Stimulated activated CD8-positive, alpha-beta memory T cell treated with anti-CD3 and anti-CD28 coated beads, Interleukin-12 subunit alpha, Interleukin-12 subunit beta, amount 100 ng/mL, for 1 hour (primary cell): ENCODE measurements at places on chromosomes 12 and 14.

DNA sequence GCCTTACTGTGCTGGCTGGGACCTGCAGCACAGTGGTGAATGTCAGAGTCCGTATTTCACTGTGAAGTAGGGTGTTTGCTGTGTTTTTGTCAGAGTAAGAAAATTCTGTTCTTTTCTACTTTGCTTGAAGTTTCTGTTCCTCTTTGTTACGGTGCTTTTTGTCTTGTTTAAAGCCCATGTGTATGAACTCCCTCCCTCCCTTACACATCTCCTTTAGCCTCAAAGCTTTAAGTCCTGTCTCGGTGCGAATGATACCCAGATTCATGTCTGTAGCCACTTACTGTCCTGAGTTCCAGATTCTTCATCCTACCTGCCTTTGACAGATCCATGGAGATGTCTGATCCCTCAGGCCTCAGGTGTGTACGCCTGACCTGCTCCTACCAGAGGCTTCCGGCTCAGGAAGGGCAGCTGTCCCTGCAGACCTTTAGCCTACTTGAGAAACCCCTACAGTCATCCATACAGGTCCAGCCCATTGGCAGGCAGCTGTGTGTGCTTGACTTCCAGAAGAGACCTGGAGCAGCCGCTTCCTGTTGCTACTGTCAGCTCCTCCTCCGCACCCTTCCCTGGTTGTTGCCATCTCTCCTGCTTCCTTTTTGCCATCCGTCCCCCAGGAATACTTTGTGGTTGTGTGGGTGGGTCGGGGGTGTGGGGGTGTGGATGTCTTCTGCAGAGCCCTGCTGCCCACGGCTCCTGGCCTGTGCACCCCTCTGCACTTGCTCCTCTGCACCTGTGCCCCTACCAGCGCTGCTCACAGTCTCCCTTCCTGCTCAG lies 72.9 kb downstream of the DDX51 start:
- no peak for DNase-seq

GRCh38 chr14:53888535-53889386 lies 67.9 kb downstream of the BMP4 start:
- DNase-seq, result no peak

- no peak for DNase-seq
Measured at GRCh38 chr12:101566318-101566717, 28.5 kb upstream of the MYBPC1 start.

DNA sequence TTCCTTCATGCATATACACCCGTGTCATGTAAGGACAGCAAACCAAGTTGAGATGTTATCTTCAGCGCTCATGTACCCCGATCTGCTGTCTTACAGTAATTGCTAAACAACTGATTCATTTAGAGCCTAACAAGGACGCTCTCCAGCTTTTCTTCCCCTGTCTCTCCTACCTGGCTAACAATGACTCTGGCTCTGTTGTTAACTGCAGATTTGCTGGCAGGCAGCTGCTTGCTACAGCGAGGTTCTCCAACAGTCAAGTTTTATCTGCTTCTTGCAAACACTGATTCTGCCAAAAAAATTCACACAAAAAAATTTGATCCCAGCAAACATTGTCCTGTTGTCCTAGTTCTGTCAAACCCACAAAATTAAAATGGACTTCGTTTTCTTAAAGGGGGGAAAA lies 101.6 kb downstream of the OTX2 start:
- DNase-seq, result no peak

GRCh38 chr12:26935636-26936378 lies 2.0 kb downstream of the INTS13 start:
- DNase-seq, result no peak

DNA sequence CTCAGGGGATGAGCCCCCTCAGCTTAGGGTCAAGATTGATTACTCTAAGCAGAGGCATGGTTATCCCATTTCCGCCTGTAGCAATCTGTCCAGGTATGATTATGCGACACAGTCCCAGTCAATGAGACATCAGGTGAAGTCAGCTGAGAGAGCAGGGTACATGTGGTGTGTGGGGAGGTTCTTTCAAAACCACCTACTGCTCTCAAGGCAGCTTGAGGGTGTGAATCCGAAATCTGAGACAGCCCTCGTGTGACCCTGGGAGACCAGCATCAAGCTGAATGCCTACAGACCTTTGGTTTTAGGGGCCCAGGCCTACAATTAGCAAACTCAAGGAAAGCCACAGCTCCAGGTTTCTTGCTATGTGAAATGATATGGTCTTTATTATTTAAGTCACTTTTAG lies 275.7 kb downstream of the ITPR2 start:
- no peak for DNase-seq

DNA sequence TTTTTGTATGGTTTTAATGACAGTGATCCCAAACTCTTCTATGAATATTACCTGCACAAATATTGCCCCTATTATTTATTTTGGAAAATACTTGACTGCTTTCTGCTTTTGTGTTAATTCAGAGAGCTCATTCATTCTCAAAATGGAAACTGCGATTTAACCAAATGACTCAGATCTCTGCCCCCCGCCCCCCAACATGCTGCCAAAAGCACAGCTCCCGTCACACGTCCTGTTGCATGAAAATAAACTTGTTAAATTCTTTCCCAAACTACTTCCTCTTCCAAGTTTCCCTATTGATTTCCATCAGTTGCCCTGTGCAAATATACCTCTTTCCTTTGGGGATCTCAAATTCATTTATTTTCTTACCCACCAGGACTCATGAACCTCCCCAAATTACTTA lies 18.0 kb upstream of the NRDE2 start:
- no peak for DNase-seq

DNA sequence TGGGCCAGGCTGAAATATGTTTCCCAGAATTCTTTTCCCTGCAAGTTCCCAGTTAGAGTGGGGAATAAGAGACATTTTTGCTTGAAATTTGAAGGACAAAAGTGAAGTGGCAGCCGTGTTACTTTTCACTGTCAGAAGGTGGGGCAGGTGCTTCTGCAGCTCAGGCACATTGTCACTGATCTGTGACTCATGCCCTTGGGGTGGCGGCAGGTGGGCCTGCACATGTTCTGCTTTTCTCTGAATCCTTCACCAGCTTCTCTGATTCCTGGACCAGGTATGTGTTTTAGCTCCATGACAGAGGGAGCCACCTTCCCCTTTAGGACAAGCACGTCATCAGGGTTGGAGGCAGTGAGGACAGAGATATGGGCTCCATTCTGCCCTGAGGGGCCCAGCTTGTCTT lies 11.7 kb upstream of the KCNA5 start:
- no peak for DNase-seq

DNA sequence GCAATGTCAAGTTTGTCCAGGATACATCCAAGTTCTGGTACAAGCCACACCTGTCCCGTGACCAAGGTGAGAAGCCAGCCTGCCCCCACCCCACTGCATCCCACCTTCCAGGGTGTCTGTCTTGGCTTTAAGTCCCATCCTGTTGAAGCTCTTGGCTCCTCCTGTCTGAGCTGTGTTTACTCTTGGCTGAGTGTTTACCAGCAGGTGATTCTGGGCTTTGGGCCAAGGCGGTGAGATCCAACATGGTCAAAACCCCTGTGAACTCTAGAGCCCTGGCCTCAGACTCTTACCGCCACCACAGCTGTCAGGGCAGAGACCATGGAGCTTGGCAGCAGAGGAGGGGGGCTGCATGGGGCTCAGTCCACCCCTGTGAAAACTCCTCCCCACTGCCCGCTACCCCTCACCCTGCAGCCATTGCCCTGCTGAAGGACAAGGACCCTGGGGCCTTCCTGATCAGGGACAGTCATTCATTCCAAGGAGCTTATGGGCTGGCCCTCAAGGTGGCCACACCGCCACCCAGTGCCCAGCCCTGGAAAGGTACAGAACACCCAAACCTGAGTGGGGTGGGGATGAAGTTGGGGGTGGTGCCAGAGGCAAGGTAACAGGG lies 11.6 kb downstream of the TNS2 start:
- no peak for DNase-seq

DNA sequence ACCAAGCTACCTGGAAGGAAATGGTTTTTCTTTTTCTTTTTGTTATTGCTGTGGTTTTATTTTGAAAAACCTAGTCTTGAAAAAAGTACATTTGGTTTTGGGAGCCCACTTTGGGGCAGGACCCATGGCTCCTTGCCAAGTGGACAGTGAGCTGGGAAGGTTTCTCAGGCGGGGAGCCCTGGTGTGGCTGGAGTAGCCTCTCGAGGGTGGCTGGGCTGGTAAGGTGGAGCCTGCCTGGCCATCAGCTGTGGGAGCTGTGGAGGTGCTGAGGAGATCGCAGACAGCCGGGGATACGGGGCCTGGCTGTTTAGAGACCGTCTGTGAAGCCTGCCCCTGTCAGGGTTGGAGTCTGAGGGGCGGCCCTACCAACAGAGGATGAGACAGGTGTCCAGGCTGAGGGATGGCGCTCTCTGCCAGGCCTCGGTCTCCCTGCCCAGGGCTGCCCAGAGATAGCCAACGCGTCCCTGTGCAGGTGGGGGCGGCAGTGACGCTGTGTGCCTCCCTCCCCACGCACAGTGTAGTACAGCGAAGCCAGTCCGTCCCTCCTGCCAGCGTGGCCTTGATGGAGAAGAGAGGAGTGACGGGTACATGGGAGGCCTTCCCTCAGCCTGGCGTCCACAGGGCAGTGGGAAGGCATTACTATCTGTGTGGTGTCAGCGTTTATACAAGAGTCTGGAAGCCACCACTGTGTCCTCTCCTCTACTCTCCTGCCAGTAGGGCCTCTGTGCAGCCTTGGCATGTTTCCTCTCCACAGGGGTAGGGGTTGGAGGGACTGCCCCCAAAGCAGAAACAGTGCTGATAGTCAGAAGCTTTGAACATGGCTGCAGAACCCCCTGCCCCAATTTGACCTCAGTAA lies 5.9 kb downstream of the RIN3 start:
- DNase-seq, result no peak

DNA sequence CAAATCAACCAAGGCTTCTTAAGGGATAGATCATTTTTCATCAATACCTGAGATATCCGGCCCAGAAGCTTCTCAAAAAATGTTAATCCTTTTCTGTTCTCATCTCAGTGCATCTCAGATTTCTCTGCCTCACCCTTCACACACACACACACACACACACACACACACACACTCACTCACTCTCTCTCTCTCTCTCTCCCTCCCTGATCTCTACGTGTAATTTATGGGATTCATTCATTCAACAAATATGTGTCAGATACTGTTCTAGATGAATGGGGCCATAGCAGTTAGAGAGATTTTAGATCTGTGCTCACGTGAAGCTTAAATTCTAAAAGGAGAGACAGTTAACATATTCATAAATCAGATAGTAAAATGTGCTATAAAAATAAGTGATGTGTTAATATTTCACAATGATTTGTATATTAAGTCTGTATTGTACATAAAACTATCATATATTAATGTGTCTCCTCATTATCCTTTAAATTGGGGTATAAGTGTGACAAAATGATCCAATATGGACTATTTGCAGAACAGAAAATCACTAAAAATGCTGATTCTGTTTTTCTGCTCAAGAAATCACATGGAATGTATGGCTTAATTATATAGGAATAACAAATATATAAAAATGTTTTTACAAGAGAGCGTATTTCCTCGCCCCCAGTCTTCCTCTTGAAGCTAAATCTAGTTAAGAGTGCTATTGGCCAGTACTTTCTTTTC lies 7.3 kb upstream of the FRMD6 start:
- DNase-seq, result no peak

GRCh38 chr12:52614381-52615207 lies 3.8 kb downstream of the KRT73 start:
- DNase-seq, result no peak

GRCh38 chr12:9646794-9647781 lies 22.4 kb upstream of the CLEC2D start:
- no peak for DNase-seq

GRCh38 chr14:75147423-75148071 lies 20.7 kb upstream of the NEK9 start:
- DNase-seq, result no peak

- DNase-seq, result no peak
Measured at GRCh38 chr12:92504594-92504981, 198.2 kb upstream of the PLEKHG7 start.

GRCh38 chr12:69570545-69571399 lies 14.5 kb upstream of the CCT2 start:
- peak; percentile 27 for DNase-seq

GRCh38 chr12:92076101-92076500 lies 69.5 kb downstream of the BTG1 start:
- DNase-seq, result no peak

DNA sequence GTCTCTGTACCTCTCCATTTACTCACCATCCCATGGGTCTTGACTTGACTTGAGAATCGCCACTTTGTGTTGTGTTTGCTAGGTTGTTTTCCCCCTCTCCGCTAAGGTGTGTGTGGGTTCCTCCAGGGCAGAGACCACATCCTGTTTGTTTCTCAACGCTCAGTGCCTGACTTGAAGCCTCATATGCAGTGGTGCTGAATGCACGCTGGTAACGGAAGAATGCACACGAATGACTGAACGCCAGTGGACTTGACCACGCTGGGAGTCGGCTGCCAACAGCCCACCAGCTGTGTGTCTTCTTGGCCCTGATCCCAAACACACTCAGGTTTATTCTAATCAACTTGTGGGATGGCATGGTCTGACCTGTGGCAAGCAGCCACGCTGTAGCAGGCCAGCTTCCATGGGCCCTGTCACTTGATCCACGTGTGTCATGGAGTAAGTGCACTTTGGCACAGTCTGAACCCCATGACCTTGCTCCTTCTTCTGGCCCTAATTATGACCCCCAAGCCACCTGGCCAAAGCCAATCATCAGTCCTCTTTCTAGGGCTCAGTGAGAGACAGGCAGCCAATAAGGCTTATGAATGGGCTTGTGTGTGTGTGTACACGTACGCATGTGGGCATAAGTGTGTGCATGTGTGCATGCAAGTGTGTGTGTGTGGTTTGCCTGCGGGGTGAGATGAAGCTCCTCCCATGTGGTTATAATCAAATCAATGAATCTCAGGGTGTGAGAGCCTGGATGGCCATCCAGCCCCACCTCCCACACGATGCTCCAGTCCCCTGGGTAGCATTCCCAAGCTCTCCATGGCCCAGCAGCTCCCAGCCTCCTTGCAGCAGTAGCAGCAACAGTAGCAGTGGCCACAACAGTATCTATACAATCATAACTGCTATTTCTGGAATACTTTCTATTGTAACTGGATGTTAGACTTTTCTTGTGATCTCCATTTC lies 6.4 kb upstream of the TC2N start:
- peak; percentile 49 for DNase-seq

DNA sequence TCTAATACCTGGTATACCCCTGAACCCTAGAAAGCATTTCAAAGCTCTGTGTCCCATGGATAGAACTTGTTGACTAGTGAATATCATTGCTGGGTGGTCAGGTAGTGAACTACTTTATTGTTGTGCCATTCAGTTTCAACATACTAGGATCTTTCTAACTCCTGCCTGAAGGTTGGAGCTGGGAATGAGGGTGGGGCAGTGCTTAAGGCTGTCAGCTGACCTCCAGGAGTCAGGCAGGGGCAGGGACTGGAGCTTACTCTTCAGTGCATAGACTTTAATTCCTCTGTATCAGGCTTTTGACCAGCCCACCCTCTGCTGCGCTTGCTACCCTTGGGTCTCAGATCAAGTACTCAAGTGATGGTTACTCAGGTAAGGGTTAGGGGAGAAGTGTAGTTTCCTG lies 102.6 kb upstream of the RFX4 start:
- no peak for DNase-seq
